Neural progenitor cell (in vitro differentiated cells): ENCODE measurements at places on chromosomes 16 and 17. TPM values are rescaled to one million over a fixed set of nuclear protein-coding genes. Genes with fewer than 3 reads are reported as not detected.
A peak's percentile ranks its signal among the peaks of the same experiment; 100 is the strongest.

GRCh38 chr17:61167075-61167474 is 232.6 kb upstream of the TBX2 start:
- no peak for DNase-seq

Gene KRT31
- not detected in 2 replicates for total RNA-seq

DNA sequence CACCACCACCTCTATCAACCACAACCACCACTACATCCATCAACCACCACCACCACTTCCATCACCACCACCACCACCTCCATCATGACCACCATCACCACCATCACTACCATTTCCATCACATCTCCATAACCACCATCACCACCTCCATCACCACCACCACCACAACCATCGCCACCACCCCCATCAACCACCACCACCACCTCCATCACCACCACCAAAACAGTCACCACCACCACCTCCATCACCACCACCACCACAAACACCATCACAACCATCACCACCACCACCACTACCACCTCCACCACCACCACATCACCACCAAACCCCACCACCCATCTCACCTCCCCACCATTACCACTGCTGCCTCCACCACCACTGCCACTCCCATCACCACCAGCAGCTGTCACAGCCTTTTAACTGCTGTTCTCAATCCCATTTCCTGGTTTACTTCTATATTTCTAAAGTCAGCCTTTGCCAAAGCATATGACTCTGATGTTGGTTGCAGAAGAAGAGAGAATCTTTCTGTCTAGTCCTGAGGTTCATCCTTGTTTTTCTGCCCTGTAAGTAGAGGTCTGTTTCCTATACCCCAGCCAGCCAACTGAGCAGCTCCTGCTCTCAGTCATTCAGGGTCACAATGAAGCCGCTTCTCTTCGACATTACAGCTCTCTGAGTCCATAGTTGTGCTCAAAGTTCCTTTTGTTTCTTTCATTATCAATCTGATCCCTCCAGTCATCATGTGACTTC is 14.0 kb downstream of the MARCHF10 start:
- no peak for DNase-seq

GRCh38 chr17:43857141-43857540 is 10.2 kb downstream of the CD300LG start:
- DNase-seq, result no peak

DNA sequence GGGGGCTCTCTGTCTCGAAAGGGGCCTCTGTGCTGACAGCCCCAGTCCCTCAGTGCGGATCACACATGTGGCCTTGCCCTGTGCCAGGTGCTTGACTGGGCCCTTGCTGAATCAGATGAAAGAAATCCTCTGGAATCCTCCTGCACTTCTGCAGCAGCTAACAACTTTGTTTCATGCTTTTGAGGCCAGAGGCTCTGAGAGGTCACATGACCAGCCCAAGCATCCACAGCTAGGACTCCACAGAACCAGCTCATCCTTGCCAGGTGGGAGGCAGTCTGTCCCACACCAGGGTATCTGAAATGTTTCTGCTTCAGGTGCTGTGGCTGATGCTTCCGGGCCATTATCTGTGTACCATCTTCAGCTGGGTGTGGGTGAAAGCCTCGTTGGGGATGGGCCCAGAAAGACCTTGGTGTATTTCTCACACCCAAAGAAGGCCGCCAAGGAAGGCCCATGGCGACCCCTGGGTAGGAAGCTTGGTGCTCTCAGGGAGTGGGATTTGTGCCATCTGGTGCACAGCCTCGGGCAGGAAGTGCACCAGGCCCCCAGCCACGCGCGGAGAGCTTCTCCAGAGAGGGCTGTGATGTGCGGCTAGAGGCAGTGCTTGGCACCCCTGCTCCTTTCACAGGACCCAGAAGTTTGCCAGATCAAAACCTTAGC is 143.8 kb downstream of the CLEC16A start:
- DNase-seq, result no peak

DNA sequence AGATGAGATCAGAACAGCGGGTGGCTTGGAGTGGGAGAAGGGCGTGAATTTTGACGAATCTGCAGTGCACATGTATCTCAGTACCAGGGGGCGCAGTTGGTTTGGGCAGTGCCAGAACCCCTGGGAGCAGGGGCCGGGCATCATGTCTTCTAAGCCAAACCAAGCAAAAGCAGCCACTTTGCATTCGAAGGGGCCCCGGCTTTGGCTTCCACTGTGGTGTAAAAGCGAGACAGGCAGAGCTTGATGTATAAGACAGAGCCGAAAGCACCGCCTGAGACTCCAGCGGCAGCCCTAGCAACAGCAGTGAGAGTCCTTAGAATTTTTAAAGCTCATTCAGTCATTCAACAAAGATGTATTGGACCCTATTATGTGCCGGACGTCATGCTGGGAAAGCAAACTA is 3.8 kb upstream of the XYLT1 start:
- peak; percentile 37 for DNase-seq

GRCh38 chr16:54320697-54321340 is 34.2 kb upstream of the IRX3 start:
- no peak for DNase-seq

- DNase-seq, result no peak
These were observed 5.0 kb downstream of the SLX4 start for GRCh38 chr16:3606441-3606840.

Gene RRAD
- total RNA-seq, result 0.12 and 0.24 TPM in 2 replicates

- no peak for DNase-seq
These were observed 76.0 kb downstream of the WIPI1 start for GRCh38 chr17:68381076-68381900.

DNA sequence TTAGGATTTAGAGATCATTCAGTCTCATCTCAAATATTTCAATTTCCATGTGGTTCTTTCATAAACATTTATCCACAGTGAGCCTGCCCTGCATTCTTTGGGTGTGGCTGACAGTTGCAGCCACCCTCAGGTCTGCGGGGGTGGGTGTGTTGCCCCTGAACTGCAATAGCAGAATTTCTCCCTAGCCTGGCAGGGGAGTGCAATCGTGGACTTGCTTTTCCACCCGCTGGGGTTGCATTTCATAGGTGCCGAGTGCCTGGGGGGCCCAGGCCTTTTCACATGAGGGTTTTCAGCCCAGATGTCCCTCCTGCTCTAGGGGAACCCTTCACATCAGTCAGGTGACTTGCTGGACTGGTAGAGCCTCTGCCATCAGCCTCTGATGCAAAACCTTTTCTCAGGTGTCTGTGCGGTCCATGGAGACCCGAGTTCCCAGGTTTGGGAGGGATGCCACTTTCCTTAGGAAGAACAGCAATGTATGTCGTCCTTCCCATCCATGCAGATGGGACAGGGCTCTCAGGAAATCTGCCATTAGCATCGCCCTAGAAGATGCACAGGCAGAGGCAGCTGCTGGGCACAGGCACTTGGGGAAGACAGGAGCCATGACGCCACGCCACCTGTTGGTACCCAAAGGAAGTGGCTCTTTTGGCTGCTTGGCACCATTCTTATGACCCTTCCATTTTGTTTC is 2.4 kb upstream of the USP36 start:
- DNase-seq, result peak; percentile 74

GRCh38 chr17:12180644-12181261 is 160.1 kb downstream of the MAP2K4 start:
- peak; percentile 63 for DNase-seq

DNA sequence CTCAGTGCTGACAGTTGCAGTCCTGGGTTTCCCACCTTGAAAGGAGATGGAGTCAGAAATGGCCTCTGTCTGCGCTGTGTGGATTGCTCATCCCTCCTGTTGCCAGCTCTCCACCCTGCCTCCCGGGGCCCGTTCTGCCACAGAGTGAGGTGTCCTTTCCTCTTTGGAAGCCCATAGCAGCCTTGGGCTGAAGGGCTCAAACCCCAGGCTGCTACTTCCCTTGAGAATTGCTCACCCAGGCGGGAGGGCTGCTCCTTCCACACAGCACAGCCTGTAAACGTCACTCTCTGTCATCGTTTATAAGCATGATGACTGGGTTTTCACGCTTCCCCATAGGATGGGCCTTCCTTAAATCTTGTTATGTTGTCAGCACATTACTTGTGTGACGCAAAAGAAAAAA is 62.7 kb downstream of the FOXK2 start:
- DNase-seq, result no peak

DNA sequence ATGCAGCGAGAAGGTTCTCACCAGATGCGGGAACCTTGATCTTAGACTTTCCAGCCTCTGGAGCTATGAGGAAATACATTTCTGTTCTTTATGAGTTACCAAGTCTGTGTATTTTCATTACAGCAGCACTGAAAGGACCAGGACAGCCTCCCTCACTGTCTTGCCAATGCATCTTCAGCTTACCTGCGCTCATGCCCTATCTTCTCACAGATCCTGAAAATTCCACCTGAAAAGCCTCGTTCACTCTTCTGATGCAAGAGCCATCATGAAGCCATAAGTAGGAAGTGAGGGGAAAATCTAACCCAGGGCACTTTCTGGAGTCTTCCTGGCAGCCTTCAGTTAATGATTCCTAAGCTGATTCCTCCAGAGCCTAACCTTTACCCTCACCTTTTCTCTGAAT is 194.0 kb downstream of the SALL1 start:
- no peak for DNase-seq

DNA sequence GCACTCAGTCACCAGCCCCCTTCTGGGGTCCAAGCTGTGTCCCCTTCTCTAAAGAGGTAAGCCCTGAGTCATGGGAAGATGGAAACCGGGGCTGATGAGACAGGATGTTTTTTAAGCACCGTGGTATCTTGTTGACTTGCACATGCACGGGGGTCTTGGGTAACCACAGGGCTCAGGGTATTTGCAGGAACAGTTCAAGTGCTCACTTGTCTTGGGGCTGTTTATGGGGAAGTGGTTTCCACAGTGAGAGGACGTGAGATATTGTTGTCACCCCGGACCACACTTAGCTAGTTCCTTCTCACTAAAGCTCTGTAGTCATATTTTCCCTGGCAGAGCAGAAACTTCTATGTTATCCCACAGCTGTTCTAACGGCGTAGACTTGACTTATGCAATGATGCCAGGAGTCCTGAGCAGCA is 7.7 kb downstream of the CCL3L1 start:
- no peak for DNase-seq

DNA sequence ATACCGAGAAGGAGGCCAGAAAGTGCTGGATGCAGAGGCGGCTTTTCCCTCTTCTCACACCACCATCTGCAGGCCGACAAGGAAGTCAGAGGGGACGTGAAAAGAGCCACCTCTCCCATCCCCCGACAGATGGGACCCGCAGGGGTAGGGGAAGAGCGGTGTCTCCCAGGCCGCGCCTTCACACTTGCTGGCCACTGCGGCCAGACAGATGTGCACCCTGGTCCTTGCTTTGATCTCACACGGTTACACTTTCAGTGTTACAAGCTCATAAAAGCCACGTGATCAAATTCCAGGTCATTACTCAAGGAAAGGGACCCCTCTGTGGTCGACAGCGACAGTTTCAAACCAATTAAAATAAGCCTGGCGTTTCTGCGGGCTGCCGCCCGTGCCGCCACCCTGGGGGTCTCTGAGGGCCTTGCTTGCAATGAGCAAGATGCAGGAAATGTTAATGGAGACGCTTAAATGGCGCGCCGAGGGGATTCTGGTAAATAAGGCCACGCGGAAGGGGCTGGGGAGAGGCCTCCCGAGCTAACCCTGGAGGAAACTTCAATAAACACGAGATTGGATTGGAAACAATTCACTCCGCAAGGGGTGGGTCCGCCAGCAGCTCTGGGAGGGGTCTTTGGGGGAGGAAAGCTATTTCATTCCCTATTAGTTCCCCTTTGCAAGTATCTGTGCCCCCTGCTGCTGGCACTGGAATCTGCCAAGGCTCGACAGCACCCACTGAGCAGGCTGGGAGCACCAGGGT is 240.9 kb downstream of the ENGASE start:
- no peak for DNase-seq

Gene TAT
- not detected in 2 replicates for total RNA-seq

DNA sequence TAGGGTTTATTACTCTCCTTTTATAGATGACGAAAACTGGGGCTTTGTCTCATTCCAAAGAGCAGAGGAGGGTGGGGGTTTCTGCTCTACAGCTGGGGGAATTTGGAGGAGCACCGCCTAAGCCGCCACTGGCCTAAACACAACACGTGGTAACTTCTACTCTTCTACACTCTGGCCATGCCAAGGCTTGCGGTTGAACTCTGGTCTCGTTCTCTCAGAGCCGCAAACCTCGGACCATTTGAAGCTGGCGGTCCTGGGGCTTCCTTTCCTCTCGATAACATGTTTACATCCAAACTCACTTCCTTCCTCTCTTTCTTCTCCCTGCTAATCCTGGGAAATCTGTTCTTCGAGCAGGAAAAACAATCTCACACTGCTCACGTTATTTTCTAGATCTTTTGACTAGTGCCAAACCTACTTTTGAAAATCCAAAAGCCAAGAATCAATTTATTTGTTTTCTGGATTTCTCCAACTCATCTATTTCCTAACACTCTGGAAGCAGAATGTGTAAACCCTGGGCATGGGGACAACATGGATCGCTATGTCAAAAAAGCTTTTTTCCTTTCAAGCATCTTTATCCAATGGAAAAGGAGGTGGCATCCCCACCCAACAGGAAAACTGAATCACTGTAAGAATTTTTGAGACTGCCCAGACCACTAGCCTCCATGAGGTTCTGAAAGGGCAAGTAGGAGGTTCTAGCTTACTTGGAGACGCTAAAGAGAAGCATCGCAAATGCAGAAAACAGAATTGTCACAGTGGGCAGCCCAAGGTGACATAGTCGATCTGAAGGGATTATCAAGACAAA is 13.6 kb upstream of the EEF2K start:
- peak; percentile 50 for DNase-seq

- peak; percentile 77 for DNase-seq
These were observed 32.6 kb upstream of the CBFA2T3 start for GRCh38 chr16:89009343-89010209.

Gene MED13
- total RNA-seq, result 50.5 and 59.9 TPM in 2 replicates

GRCh38 chr16:27599606-27600005 is 49.7 kb downstream of the KATNIP start:
- no peak for DNase-seq

Gene KCNG4
- total RNA-seq, result not detected in 2 replicates

GRCh38 chr16:22681554-22682291 is 132.2 kb upstream of the HS3ST2 start:
- DNase-seq, result no peak
